ENCODE measurements at places on chromosomes 7 and 10.

DNA sequence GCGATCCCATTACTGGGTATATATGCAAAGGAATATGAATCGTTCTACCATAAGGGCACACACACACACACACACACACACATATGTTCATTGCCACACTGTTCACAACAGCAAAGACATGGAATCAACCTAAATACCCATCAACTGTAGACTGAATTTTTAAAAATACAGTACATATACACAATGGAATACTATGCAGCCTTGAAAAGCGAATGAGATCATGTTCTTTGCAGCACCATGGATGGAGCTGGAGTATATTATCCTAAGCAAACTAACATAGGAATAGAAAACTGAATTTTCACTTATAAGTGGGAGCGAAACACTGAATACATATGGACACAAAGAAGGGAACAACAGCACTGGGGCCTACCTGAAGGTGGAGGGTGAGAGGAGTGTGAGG is 72.5 kb downstream of the MARCHF5 start:
- no peak for DNase-seq

DNA sequence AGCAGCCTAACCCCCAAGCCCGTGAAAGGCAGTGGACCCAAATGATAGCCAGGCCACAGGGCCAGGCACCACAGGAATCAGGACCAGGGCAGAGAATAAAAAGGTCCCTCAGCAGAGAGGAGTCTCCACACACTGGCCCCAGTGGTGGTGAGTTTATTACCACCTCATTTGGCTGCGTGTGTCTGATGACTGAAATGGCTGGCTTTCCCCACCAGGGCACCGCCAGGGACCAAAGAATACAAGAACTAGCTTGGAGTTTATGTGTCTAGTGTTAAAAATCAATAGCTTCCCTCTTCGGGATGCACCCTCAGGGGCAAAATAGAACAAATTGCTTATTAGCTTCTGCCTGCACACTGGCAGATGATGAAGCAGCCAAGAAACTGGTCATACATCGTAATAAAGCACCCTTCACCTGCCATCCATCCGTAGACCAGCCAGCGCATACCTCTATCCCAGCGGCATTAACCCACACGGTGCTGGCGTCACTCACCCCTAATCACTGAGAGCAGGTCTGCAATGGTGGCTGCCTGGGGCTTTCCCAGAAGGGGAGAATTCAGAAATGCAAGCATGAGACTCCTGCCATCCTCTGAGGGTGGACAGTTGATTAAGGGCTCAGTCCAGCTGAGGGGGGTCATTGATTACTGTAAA is 223.7 kb upstream of the ZMIZ1 start:
- DNase-seq: no peak

DNA sequence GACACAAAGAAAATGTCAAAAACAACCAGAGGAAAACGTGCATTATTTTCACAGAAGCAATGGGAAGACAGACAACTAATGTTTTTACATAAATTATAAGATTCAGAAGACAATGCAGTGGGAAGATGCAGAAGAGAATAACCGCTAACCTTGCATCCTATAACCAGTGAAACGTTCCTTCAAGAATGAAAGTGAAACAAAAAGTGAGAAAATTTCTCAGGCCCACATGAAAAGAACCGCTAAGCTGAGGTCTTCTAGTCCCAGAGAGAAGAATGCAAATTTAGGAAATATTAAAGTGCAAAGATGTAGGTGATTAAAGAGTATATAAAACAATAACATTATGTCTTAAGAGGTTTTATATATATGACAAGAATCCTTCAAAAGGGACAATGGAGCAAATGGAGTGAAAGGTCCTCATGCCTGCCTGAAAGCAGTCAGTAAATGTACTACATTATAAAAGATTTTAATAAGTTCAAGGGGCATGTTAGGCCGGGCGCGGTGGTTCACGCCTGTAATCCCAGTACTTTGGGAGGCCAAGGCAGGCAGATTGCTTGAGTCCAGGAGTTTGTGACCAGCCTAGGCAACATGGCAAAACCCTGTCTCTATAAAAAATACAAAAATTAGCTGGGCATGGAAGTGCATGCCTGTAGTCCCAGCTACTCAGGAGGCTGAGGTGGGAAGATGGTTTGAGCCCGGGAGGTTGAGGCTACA is 43.1 kb upstream of the DDC start:
- DNase-seq: peak; percentile 66

DNA sequence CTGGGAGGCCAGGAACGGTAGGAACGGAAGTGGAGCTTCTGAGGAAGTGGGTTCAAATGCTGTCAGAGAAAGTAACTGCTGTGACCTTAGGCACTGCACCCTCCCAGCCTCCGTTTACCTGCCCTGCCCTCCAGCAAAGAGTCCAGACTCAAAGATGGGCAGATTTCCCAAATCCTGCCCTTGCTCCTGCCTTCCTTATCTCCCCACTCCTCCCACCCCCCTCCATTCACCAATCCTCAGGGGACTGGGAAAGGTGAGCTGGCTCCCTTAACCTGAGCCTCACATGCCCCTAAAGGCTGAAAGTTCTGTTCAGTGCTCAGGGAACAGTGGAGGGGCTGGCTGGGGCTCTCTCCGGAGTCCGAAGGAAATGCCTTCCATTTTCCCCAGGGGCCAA is 161.6 kb downstream of the SH3PXD2A start:
- no peak for DNase-seq

DNA sequence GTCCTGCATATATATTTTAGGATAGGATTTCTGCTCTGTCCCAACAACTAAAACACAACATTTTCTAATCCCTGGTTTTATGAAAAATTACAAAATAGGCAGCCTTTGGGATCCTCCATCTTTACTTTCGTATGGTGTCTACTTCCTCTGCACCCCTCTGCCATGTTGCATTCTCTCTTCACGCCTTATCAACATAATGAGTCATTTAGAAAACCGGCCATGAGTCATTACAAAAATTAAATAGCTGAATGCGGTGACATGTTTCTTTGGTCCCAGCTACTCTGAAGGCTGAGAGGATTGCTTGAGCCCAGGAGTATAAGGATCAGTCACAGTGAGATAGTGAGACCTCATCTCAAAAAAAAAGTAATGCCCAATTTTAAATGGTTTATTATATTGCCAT is 148.1 kb upstream of the CELF2 start:
- DNase-seq: no peak

Measured in CD4-positive, alpha-beta T cell treated with Interleukin-17A for 1 hour (primary cell).